ENCODE measurements at places on chromosomes 12 and 14.

DNA sequence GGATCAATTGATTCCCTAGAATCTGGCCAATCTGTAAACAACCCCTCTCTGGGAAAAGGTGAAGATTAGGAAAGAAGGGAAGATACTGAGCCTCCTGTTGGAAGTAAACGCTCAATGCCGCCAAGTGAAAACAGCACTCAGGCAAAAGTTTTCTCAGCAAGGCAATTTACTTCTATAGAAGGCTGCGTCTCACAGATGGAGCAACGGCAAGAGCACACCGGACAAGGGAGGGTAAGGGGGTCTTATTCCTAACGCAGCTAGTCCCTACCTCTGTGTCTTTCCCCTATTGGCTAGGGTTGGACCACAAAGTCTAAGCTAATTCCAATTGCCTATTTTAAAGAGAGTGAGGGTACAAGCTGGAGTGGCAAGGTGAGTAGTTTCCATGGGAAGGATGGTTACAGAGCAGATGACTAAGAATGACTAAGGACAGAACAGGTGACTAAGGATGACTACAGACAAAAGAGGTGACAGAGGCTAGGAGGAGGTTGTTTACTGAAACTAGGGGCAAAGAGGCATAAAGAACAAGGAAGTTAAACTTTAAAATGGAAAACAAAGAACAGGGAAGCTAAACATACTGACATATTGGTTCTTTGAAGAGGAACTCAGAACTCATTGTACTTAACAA lies 5.6 kb upstream of the TTC9 start:
- DNase-seq = no peak

DNA sequence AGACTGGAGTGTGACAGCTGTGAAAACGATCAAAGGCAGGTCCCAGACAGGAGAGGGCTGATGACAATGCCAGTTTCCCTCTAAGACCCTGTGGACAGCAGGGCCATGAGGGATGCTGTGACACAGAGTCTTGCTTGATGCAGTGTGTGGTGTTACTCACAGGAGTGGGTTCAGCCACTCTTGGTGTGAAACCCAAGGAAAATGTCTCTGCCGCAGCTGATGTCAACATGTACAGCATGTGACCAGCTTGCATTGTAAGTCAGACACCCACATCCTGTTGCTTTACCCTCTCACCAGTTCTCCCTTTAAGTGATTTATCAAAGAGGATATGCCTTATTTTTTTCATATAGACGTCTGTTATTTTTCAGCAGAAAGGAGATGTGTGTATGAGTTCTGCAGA lies 268.6 kb downstream of the BTG1 start:
- peak; percentile 87 for DNase-seq

- DNase-seq = no peak
Observed at GRCh38 chr12:121145221-121145620, 12.5 kb downstream of the P2RX7 start.

- no peak for DNase-seq
Observed at GRCh38 chr12:12439636-12440035, 82.8 kb downstream of the BORCS5 start.

GRCh38 chr12:42396473-42397259 lies 70.7 kb downstream of the PPHLN1 start:
- DNase-seq = no peak

DNA sequence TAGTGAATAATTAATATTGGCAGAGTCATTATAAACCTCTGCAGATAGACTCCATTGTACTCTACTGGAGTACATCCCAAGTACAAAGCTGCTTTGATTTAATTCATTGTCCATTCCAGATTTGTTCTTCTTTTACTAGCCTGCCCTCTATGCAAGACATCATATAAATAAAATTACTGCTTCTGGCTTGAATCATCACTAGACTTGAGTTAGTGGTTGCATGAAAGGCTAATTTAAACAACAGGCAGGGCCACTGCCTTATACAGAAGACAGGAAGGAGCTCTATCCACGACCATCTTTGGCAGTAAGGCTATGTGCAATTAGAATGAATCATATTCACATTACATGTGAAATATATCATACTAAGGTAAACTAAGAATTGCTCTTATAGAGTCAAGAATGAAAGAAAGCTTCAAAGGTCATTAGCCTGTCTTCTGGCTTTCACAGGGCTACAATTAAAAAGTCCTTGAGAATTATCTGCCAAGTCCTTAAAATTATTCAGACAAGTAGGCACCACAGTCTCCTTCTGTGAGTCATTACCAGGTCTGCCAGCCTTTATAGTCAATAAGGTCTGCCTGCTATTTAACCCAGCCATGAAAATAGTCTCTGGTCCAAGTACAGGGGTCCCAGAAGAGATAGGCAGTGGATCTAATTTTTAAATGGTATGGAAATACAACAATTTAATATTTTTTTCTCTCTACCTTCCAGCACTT lies 631.8 kb downstream of the TMTC2 start:
- no peak for DNase-seq

DNA sequence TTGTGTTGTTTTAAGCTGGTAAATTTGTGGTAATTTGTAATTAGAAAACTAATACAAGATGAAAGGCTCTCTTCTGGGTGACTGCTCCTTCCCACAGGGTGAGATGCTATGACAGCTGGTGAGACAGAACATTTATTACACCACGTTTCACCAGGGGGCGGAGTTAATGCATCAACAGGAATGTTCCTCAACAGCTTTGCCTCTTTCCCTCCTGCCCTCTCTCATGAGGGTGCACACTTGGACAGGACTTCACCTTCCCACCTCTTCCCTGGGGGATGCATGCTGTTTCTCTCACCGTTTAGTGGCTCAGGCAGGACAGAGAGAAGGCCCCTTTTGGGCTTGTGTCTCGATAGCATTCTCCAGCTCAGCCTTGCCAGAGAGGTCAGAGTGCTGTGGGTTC lies 13.4 kb upstream of the PPP1R1A start:
- no peak for DNase-seq

- DNase-seq = no peak
Observed at GRCh38 chr14:71638523-71639196, 293.6 kb upstream of the RGS6 start.

DNA sequence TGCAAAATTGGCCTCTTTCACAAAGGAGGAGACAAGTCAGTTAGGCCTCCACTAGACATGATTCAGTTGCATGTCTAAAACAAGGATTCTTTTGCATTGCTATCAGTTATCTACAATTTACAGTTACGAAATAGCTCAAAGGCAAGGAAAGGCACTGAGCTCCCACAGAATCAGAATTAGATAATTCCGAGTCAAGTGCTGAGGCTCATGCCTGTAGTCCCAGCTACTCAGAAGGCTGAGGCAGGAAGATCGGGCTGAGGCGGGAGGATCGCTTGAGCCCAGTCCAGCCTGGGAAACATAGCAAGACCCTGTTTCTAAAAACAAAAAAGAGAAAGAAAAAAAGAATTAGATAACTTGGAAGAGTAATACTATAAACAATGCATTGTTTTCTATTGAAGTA lies 12.3 kb upstream of the RTRAF start:
- DNase-seq = no peak

GRCh38 chr12:66024949-66025348 lies 105.6 kb downstream of the LLPH start:
- DNase-seq = no peak

DNA sequence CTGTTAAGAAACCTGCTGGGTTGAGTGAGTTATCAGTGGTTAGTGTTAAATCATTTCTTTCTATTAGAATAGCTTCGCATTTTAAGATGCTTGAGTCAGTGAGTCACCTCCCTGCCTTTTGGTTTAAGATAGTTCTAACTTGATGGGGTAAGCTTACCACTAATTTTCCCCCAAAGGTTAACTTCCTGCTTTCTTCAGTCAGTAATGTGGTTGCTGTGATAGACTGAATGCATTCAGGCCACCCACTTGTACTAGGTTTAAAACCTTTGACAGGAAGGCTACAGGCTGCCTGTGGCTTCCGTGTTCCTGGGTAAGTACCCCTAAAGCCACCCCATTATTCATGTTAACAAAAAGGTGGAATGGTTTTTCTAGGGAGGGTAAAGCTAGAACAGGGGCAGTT lies 25.3 kb downstream of the CLEC2A start:
- peak; percentile 73 for DNase-seq

- no peak for DNase-seq
Observed at GRCh38 chr14:58667900-58668299, 30.1 kb downstream of the DACT1 start.

DNA sequence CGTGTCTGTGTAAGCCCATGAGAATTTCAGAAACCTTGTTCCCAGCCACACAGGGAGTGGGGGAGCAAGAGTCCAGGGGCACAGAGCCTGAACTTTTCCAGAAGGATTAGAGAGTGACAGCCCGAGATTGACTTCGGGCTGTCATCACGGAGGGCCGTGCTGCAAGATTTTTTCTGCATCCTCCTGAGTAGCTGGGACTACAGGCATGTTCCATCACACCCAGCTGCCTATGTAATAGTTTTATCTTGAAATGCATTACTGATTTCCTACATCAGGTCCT lies 14.4 kb downstream of the EVL start:
- DNase-seq = no peak

DNA sequence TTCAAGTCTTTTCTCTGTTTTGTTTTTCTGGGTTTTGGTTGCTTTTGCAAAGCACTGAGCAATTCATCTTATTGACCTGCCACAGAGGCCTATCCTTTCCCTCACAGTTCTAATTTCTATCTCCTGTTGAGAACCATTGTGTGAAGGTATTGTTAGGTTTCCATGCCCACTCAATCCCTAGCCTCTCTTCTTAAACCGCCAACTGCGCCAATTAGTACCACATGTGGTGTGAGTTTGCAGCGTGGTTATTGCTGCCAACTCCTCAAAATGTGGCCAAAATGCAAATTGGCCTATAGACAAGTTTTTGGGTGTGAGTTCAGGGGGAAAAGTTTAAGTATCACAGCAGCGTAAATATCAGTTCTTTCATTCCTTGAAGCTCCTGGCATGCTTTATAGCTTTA lies 232.6 kb downstream of the FLRT2 start:
- DNase-seq = no peak

GRCh38 chr12:113587720-113588119 lies 116.0 kb upstream of the LHX5 start:
- no peak for DNase-seq

- DNase-seq = no peak
Observed at GRCh38 chr12:50242751-50243191, 40.5 kb downstream of the LIMA1 start.

GRCh38 chr12:50637870-50638481 lies 125.9 kb upstream of the ATF1 start:
- DNase-seq = peak; percentile 54

DNA sequence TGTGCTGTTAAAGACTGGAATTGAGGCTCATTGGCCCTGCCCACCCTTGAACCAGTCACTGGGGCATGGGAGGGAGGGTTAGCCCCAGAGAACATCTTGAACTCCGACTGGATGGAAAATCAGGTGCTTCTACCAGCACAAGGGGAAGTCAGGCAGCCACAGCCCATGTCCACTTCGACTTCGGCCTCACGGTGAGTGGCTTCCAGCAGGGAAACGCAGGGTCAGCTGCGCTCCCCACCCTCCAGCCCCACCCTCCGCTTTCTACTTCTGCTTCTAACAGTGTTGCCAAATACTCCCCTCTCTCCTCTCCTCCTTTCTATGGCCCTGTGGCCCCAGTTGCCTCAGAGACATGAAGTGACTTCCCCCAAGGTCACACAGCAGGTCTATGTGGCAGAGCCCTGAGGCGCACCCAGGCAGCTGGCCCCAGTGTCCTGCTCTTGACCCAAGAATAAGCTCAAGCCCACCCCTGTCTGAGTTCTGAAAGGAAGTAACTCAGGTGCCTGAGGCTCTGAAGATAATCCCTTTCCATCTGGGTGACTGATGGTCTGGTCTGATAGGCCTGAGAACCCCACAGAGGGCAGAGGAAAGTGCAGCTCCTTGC lies 11.9 kb upstream of the SH2B3 start:
- DNase-seq = no peak

DNA sequence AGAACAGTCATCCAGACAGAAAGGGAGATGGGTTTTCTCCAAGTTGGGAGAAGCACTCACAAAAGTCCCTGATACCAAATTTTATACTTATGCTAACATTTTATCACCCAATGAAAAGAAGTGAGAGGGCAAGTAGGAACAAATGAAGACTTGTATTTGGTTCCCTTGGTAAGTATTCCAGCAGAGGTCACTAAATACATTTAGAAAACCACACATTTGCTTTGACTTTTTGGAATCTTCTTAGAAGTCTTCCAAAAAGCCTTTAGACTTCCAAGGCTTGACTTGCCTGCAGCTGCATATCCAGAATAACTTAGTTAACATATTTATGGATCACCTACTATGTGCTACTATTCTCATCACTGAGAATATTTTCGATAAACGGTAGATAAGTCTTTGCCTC lies 3.1 kb upstream of the GYS2 start:
- DNase-seq = peak; percentile 40

GRCh38 chr14:36520601-36521525 lies 831 bp upstream of the NKX2-1 start:
- no peak for DNase-seq

DNA sequence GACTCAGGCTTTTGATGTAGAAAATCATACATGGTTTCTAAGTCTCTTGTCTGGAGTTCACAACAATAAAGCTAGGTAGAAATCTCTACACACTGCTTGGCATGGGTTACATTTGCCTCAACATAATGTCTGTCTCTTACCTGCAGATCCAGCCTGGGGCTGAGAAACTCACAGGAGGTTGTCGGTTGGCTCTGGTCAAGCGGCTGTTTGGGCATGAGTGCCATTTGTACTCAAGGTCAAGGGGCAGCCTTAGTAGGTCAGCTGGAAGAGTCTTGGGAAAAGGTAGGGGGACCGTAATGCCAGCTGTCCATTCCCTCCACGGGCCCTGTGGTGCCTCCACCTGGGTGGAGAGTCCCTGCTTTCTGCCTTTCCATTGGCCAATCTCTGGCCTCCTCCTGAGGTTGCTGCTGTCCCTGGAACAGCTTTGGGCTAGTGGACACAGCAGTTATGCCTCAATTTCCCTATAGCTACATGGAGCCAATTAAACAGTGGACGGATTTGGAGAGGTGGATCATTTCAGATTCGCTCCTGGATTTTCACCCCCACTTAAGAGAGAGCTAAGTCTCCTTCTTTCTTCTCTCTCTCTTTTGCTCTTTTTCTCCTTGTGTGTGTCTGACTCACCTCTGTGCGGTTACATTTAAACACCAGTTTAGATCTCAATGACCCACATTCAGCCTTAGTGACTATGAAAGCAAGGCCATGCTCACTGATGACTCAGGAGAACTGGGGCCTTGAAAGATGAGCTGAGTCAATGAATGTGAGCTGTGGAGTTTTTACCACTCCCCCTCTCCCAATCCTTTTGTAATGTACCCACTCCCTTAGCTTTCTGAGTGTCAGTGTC lies 132.8 kb upstream of the HIF1A start:
- DNase-seq = no peak

DNA sequence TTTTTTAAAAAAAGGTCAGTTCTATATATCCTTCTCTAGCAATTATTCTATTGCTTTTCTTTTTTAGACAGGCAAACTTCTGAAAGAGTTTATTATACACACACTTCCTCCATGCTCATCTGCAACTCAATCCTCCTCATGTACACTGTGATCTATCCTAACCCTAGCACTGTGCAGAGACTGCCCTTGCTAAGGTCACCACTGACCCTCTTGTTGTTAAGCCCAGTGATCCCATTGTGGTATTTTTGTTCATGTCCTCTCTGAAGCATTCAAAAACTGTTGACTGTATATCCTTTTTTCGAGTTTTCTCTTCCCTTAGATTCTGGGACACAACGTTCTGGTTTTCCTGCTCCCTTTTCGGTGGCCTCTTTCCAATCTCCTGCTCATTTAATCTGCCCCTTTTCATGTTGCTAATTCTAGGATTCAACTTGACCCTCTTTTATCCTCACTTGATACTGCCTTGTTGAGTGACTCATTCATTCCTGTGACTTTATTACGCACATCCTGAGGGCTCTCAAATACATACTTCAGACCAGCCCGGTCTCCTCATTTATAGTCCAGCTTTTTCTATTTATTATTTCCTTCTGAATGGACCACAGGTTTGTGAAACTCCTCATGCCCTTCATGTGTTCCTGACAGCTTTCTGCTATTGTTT lies 53.9 kb upstream of the PTPRB start:
- DNase-seq = no peak

All from naive thymus-derived CD8-positive, alpha-beta T cell (primary cell).